Stimulated activated CD8-positive, alpha-beta memory T cell treated with anti-CD3 and anti-CD28 coated beads, Interleukin-7, amount 100 ng/mL, for 24 hours (primary cell): ENCODE measurements at places on chromosomes 1 and 21.

GRCh38 chr21:42456457-42456856, 39.6 kb downstream of the RSPH1 start:
- DNase-seq, result no peak

DNA sequence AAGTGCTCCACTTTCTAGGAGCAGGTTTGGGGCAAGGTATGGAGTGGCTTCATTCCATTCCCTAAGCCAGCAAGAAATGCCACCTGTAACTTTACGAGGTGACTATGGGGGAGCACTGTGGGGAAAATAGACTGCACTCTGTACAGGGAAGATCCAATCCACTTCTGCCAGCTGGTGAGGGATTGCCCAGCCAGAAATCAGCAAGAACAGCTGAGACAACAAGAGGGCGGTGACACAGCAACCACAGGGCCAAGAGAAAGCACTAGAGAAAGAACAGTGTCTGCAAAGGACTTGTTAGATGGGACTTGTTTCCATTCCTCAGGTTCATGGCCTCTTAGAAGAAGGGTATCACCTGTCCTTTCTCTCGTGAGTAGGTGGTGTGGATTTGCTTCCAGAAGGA, 19.6 kb downstream of the CAPN8 start:
- no peak for DNase-seq

DNA sequence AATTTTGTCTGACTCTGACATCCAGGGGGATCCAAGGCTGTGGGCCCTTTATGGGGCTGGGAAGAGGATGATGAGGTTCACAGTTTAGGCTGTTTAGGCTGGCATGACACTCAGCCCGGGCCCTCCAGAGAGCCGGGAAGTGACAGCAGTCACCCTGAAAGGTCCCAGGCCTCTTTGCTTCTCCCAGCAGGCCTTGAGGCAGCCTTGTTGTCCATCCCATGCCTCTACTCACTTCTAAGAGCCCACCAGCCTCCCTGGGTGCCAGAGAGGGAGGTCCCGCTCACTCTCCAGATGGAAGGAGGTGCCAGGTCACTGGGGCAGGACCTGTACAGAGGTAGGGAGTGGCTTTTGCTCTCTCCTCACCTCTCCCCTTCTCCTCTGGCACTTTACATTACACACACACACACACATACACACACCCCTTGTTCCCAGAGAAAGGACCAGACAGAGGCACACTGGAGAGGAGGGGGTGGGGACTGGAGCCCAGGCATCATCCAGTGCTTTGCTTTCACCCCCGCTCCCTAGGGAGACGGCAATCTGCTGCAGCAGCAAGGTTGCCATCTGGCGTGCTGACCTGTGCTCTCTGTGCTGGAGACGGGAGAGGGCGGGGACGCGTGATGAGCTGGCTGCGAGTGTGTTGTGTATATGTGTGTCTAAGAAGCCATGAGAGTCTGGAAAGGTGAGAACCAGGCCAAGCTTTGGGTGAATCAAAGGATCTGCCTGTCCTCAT, 4.6 kb downstream of the KLHDC8A start:
- no peak for DNase-seq

DNA sequence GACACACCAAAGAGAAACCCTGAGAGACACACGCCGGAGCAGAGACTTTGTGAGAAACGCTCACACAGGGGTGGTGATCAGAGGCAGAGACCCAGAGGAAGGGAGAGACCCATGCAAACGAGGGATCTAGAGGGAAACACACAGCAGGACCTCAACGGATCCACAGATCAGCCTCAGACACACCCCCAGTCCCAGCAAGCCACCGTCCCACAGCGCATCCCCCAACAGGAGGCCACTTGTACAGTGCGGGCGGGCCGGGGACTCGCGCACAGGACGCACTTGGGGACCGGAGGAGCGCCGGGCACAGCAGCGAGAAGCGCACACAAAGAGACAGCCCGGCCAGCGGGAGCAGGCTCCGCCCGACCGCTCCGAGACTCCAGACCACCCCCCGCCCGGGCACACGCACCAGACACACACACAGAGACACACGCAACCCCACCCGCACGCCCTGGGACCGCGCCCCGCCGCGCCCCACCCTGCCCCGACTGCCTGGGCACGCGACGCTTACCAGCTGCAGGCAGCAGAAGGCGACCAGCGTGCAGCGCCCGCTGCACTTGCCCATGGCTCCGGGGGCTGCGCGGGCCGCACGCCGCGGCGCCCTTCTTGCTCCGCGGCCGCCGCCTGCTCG, 587 bp downstream of the NKAIN1 start:
- DNase-seq, result no peak

GRCh38 chr1:167826127-167826526, 87.8 kb downstream of the ADCY10 start:
- DNase-seq, result no peak
